ENCODE measurements at places on chromosomes 6 and 20. TPM values are rescaled to one million over a fixed set of nuclear protein-coding genes. Genes with fewer than 3 reads are reported as not detected.

DNA sequence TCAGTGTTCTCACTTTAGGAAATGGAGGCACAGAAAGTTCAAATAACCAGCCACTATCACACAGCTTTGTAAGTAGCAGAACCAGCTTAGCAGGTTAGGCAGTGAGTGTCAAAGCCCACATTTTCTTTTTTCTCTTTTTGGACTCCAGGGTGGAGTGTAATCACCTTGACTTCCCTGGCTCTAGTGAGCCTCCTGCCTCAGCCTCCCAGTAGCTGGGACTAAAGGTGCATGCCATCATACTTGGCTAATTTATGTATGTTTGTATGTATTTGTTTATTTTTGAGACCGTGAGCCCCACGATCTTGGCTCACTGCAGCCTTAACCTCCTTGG lies 7.8 kb upstream of the NCOA3 start:
- DNase-seq: no peak

DNA sequence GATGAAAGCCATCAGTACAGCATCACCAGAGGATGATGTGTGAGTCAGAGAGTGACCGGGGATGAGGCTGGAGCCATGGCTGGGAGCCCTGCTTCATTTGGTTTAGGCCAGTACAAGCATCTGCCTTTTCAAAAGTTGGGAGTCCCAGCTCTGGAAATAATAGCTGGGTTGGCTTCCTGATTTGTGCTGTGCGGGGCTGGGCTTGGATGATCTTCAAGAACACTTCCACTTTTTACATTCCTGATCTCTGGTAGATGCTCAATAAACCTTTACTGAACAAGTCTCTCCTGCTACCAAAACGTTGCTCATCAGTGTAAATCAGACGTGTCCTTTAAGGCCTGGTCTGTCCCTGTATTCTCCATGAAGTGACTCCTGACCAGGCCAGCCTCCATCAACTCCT lies 44.1 kb upstream of the ADGRF4 start:
- DNase-seq: no peak

- no peak for DNase-seq
Observed at GRCh38 chr20:53643031-53643832, 49.6 kb upstream of the ZNF217 start.

DNA sequence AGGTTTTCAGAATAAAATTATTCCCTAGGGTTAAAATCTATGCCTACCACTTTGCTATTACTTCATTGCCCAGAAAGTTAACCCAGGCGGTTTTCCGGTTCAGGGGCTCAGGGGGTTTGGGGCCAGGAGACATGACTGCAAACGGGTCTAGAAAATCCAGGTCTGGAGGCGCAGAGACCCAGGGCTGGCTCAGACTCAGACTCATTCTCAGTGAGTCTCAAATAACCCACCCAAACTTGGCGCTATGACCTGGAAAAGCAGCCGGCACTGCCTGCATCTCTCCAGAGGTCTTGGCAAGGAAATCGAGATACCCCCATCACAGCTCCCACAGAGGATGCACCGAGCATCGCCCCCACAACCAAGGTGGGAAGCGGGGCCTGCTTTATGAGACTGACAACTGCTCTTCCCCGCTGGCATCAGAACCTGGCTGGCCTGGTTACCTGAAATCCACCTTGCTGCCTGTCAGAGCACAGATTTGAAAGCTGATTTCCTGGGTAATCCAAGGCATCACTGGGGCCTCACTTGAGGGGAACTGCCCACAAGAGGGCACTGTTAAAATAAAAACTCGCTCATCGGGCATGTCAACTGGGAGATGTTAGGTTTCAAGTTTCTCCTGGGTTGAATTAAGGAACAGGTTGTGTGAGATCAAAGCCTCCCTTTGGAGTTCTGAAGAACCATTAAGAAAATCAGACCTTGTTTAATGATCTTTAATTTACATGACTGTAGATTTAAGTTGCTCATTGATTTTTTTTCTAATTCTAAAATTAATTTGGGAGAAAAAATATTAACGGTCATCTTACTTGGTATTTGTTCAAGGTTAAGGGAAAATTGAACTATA lies 55.1 kb downstream of the KIF16B start:
- no peak for DNase-seq

PTGIS gene
- polyA plus RNA-seq: 6.5 TPM

ZSCAN26 gene
- polyA plus RNA-seq: 54.7 TPM

FAM217A gene
- polyA plus RNA-seq: 2.4 TPM

ISM1 gene
- polyA plus RNA-seq: 12.0 TPM

Measured in right lung (tissue), 10 donors.